Amniotic stem cell (primary cell): ENCODE measurements at places on chromosomes 1 and 21.

DNA sequence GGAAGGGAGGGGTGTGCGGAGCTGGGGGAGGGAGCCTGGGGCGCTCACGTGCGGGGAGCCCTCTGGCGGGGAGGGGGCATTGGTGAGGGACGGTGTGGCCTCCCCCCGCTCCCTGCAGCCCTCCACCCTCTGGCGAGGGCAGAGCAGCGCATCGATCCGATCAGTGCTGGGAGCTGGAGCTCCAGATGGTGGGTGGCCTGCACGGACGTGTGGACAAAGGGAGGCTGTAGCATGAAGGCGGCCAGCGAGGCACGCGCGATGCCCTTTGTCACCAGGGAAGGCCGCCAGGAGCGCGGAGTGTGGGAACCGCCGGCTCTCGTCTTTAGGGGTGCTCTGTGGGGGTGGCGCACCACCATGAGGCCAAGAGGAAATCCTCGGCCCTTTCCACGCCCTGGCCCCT is 5.4 kb upstream of the HES5 start:
- DNase-seq = no peak

DNA sequence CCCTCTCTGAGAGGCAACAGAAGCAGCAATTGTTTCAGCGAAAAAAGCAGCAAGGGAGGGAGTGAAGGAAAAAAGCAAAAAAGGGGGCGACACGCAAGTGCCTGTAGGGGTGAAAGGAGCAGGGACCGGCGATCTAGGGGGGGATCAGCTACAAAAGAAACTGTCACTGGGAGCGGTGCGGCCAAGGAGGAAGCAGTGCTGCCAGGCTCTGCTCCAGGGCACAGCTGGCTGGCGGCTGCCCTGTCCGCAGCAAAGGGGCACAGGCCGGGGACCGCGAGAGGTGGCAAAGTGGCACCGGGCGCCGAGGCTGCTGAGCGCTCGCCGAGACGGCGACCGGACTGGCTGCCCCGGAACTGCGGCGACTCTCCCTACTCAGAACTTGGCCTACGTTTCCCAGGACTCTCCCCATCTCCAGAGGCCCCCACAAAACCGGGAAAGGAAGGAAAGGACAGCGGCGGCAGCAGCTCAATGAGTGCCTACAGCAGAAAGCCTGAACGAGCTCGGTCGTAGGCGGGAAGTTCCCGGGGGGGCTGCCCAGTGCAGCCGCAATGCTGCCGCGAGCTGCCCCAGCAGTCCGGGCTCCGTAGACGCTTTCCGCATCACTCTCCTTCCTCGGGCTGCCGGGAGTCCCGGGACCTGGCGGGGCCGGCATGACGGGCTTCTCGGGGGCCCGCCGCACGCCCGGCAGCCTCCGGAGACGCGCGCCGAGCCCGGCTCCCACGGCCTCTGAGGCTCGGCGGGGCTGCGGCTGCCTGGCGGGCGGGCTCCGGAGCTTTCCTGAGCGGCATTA is 1.0 kb upstream of the CDKN2C start:
- DNase-seq = no peak

DNA sequence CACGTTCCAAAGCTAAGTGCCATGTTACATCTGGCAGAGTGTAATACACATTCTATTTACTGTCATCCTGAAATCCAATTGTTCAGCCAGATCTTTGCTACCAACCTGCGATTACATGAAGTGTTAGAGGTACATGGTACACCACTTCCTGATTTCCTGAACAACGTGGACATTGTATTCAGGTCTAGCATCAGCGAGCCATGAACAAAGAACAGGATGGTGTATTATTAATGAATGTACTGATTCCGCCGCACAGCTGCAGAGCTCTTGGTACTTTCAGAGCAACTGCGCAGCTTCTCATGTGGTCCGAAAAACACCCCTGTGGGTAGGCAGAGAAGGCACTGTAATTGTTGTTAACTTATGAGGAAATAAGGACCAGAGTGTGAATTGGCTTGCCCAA is 511.4 kb downstream of the AJAP1 start:
- DNase-seq = no peak

DNA sequence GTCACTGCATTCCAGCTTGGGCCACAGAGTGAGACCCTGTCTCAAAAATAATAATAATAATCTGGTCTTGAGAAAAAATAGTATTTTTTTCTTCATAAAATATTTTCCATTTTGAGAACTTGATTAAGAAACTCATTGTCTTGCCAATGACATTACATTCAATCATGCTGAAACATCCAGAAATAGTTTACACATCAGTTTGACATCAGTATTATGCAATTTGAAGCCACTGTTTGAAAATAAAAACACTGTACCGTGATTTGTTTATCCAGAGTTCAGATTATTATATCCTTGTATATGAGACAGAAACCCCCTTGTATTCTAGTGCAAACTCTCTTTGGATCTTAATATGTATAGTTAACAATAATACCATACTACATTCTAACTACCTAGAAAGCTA is 6.9 kb downstream of the FMO2 start:
- DNase-seq = no peak

DNA sequence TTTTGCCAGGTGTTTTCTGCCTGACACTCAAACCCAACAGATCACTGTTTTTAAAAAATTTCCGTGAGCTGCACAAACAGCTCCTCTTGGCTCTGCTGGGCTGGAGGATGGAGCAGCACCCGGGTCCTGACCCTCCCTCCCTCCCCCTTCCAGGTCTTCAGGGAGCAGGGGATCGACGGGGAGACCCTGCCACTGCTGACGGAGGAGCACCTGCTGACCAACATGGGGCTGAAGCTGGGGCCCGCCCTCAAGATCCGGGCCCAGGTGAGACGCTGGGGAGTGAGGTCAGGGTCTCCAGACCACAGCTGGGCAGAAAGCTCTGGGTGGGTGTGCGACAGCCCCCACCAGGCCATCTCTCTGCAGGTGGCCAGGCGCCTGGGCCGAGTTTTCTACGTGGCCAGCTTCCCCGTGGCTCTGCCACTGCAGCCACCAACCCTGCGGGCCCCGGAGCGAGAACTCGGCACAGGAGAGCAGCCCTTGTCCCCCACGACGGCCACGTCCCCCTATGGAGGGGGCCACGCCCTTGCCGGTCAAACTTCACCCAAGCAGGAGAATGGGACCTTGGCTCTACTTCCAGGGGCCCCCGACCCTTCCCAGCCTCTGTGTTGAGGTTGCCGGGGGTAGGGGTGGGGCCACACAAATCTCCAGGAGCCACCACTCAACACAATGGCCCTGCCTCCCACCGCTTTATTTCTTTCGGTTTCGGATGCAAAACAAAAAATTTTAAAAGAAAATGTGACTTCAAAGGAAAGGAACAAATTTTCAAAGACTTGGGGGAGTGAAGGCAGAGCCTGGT is 15.3 kb downstream of the NOC2L start:
- DNase-seq = no peak

GRCh38 chr1:13813398-13814012 is 113.5 kb downstream of the PRDM2 start:
- no peak for DNase-seq

- no peak for DNase-seq
Measured at GRCh38 chr21:39721885-39722284, 23.1 kb upstream of the IGSF5 start.

- DNase-seq = no peak
Measured at GRCh38 chr1:54721719-54722118, 6.1 kb downstream of the TTC4 start.

DNA sequence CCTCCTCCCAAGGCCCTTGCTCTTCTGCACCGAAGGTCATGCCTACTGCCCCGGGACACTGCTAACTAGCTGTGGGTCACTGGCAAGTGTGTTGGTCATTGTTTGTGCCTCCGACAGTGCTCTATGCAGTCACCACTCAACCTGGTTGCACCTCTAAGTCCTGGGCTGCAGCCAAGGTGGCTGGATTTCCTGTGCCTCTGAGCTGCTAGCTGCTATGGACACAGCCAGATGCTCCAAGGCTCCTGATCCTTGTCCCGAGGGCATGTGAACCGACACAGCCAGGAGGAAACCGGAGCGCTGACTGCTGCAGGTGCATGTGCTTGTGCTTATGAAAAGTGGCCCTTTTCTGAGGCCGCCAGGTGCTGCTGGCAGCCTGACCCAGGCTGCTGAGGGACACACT is 14.7 kb upstream of the SPOCD1 start:
- no peak for DNase-seq

DNA sequence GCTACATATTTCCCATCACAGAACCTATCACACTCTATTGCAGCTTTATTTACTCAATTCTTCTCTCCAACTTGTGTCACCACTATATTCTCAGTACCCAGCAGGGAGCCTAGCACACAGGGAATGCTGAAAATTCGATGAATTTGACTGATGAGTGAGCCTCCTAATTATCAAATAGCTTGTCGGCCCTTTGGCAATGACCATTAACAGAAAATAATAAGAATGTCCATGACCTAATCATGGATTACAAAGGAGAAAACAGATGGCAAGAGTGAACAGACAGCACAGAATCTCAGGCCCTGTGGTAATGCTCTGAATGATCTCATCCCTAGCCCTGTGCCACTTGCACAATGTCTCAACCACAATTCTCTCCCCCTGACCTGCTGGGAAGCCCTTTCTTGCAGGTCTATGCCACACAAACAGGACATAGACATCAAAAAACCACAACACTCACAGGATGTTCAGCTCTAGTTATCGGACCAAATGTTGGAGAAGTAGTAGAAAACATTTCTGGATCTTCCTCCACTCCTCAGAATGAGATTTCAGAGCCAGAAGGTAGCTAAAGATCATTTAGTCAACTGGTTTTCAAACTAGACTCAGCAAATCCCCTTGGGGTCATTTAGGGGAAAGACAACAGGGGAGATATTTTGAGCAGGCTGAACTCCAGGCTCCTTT is 68.4 kb downstream of the LUZP1 start:
- no peak for DNase-seq

- no peak for DNase-seq
Measured at GRCh38 chr1:235304549-235305451, 23.2 kb downstream of the ARID4B start.

DNA sequence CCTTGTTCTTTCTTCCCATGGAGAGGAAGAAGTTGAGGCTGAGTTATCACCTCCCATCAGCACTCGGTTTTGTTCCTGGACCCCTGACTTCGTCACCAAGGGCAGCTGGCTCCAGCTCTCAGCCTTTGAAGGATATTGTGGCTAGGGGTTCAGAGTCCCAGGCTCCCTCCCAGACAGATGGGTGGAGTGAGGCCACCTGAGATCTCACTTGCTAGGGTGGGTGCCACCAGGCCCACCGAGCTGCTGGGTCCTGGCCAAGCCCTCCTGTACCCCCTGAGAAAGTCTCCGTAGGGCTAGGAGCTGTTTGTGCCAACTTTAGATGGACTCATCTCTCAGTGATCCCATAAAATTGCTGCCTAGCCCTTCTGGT is 6.9 kb downstream of the MX2 start:
- DNase-seq = no peak

DNA sequence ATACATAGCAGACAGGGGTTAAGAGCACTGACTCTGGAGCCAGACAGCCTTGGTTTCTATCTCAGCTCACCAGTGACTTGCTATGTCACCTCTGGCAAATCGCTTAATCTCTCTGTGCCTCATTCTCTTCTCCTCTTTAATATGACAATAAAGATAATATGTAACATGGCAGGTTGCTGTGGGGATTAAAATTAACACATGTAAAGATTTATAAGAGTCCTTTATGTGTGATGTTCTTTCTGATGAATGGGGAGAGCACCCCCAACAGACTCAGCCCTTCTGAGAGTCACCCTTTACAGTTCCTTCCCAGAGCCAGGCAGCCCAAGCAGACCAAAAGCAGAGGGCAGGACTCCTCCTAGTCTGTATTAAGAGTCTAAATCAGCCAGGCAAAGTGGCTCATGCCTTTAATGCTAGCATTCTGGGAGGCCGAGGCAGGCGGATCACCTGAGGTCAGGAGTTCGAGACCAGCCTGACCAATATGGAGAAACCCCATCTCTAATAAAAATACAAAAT is 76.5 kb upstream of the SDC3 start:
- no peak for DNase-seq

DNA sequence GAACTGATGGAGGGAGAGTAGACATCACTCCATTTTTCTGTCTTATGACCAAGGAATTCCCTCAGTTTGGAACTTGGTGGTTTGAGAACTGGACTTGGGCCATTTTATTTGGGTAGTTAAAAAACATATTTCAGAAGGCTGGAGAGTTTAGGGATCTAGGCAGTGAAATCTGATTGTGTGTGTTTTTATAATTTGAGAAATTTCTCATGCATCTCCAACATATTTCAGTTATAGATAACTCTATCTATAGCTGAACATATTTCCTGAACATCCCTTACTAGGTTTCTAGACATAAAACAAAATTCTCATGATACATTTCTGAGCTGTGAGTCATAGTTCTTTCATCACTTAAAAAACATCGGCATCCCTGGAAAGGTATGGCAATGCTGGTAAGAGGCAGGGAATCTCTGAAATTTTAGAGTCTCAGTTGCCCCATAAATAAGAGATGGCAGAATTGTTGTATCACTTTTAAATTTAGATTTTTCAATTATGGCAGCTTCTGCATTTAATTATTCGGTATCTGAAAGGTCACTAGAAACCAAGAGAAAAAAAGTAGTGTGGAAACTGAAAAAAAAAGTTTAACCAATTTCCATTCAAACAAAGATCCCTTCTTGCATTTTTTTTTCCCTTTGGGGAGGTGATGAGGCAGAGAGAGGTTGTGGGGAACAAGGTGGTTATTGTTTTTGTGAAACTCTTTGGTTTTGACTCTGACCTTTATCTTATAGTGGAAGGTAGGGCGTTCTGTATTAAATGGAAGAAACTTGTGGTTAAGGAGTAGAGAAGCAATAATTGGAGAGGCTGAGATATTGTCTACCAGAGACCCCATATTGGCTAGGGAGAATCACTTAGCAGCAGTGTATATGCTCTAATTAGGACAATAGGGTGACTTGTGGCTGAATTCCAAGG is 102.9 kb downstream of the FASLG start:
- no peak for DNase-seq

DNA sequence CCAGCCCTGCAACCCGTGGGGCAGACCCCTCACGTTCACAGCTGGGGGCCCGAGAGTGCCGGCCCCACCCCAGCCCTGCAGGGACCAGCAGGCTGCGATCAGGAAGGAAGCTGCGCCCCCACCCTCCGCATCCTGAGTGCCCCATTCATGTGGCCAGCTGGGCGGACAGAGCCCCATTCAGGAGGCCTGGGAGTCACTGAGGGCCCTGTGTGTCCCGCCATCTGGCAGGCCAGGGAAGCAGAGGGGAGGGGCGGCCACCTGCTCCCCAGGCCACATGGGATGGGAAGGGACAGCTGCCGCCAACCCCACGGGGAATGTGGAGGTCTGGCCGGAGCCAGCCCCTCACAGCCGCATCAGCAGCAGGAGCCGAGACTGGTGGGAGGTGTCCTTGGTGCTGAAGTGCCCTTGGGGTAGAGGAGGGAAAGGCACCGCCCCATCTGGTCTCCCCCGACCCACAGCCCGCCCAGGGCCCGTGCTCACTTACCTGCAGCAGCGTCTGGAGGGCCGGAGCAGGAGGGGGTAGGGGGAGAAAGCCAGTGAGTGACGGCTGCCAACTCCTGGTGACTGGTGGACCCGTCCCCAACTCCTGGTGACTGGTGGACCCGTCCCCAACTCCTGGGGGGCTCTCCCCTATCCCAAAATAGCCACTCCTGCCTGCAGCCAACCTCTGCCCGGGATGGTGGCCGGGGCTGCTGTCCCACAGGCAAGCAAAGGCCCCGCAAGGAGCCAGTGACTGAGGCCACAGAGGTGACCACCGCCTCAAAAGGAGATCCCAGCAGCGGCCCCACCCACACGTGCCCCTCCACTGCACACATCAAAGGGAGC is 8.7 kb downstream of the ACAP3 start:
- no peak for DNase-seq

- no peak for DNase-seq
Measured at GRCh38 chr1:11188858-11189451, at the start of gene ANGPTL7. ANGPTL7 (plus strand) TSS chr1:11189355; CDS start chr1:11189580, 225 bp downstream.
